ENCODE measurements at places on chromosomes 1 and 21. TPM values are rescaled to one million over a fixed set of nuclear protein-coding genes. Genes with fewer than 3 reads are reported as not detected.

Gene SV2A
- 8.6 TPM for total RNA-seq

Gene OPN3
- 5.3 TPM for total RNA-seq

- H3K4me3 ChIP-seq, result no peak overlapping the region
- H3K4me1 ChIP-seq, result no peaks in the 10 kb centered on the region
- no peaks in the 10 kb centered on the region for H3K27me3 ChIP-seq
- no peak overlapping the region for H3K27ac ChIP-seq
- DNase-seq, result no peak
Observed at GRCh38 chr1:207397525-207397926, 56.6 kb upstream of the CR2 start.

DNA sequence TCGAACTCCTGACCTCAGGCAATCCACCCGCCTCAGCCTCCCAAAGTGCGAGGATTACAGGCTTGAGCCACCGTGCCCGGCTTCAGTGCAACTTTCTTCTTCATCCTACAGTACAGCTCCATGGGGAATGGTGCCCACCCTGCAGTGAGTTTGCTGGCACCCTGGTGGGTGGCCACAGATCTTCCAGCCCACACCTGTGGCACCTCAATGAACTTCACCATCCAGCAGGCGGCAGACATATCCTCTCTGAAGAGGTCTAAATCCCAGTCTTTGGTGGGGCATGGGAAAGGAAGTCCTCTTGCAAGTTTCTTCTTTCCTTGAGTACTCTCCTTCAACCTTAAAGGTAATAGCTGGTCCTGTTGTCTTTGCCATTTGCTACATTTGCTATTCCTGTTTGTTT, 18.1 kb upstream of the ZBTB8A start:
- no peaks in the 10 kb centered on the region for H3K36me3 ChIP-seq
- H3K27me3 ChIP-seq, result no peaks in the 10 kb centered on the region
- peaks cover 9% of the 10 kb centered on the region for H3K4me1 ChIP-seq
- no peak overlapping the region for H3K4me3 ChIP-seq
- no peak for DNase-seq
- H3K27ac ChIP-seq, result no peak overlapping the region

DNA sequence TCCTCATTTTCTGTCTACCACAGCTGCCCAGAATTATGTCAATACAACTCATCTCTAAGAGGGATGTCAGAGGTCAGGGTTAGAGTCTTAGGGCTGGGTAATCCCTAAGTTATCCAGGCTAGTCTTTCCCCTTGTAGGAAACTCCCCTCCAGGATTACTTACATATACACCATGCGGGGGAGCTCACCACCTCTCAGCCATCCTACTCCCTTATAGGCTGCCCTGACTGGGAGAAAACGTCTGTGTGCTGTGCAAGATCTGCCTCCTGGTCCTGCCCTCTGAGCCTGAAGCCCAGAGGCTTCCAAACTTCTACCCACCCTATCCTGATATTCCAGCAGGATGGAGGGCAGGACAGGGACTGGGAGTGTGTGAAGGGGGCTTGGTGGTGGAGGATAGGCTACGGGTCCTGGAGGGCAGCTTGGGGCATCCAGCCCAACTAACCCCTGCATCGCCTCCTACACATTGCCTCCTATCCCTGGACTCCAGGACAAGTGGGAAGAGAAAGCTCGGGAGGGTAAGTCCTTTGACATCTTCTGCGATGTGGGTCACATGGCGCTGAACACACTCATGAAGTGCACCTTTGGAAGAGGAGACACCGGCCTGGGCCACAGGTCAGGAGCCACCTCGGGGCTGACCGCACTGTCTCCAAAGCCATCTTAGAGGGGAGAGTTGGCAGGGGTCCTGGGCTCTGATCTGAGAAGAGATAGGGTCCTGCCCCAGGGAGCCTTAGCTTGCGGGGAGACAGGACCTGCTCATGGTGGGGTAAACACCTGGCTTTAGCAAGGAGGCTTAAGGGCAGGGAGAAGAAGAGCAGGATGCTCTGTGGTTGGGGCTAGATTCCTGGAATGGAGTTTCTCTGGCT, 14.4 kb downstream of the CYP4B1 start:
- H3K27me3 ChIP-seq, result no peaks in the 10 kb centered on the region
- H3K4me1 ChIP-seq, result peaks cover 21% of the 10 kb centered on the region
- H3K4me3 ChIP-seq, result no peak overlapping the region
- no peak overlapping the region for H3K27ac ChIP-seq
- DNase-seq, result peak; percentile 91
- H3K36me3 ChIP-seq, result peaks cover 70% of the 10 kb centered on the region

GRCh38 chr1:85465786-85466134, 801 bp upstream of the DDAH1 start:
- H3K27ac ChIP-seq, result peak overlapping the region; percentile 65
- H3K4me3 ChIP-seq, result no peak overlapping the region
- H3K36me3 ChIP-seq, result no peaks in the 10 kb centered on the region
- peaks cover 26% of the 10 kb centered on the region for H3K4me1 ChIP-seq

GRCh38 chr1:12296016-12296415, 66.2 kb downstream of the VPS13D start:
- H3K4me3 ChIP-seq, result no peak overlapping the region
- DNase-seq, result no peak
- H3K36me3 ChIP-seq, result peaks cover 43% of the 10 kb centered on the region
- H3K27ac ChIP-seq, result no peak overlapping the region
- no peaks in the 10 kb centered on the region for H3K27me3 ChIP-seq

GRCh38 chr21:42299324-42300044, 15.7 kb downstream of the TFF3 start:
- DNase-seq, result no peak
- no peak overlapping the region for H3K4me3 ChIP-seq
- peaks cover 12% of the 10 kb centered on the region for H3K4me1 ChIP-seq
- peak overlapping the region; percentile 20 for H3K27ac ChIP-seq
